ENCODE measurements at places on chromosomes 6 and 20.

GRCh38 chr6:32941214-32941768 lies 463 bp upstream of the HLA-DMB start:
- DNase-seq = no peak

- DNase-seq = no peak
Measured at GRCh38 chr6:2526766-2527165, 224.0 kb downstream of the MYLK4 start.

- no peak for DNase-seq
Measured at GRCh38 chr6:145626857-145627256, 108.5 kb downstream of the EPM2A start.

GRCh38 chr20:32510120-32510600 lies 75.0 kb downstream of the NOL4L start:
- no peak for DNase-seq

DNA sequence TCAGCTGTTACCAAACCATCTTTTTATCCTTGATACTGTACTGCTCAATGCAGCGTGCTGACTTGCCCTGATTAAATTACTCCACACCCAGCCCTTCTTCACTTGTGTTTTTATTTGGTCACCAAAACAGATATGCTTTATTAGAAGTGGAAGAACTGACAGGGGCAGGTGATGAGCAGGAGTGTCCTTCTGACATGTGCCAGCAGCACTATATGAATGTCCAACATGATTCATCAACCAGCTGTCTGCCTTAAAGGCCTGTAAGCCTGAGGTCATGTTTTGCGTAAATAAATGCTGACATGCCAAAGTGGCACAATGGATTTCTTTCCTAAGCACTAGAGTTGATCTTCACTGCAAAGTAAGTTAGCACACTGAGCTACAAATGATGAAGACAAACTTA lies 15.4 kb downstream of the POPDC3 start:
- no peak for DNase-seq

- DNase-seq = no peak
Measured at GRCh38 chr20:57660922-57661745, 40.9 kb upstream of the ZBP1 start.

DNA sequence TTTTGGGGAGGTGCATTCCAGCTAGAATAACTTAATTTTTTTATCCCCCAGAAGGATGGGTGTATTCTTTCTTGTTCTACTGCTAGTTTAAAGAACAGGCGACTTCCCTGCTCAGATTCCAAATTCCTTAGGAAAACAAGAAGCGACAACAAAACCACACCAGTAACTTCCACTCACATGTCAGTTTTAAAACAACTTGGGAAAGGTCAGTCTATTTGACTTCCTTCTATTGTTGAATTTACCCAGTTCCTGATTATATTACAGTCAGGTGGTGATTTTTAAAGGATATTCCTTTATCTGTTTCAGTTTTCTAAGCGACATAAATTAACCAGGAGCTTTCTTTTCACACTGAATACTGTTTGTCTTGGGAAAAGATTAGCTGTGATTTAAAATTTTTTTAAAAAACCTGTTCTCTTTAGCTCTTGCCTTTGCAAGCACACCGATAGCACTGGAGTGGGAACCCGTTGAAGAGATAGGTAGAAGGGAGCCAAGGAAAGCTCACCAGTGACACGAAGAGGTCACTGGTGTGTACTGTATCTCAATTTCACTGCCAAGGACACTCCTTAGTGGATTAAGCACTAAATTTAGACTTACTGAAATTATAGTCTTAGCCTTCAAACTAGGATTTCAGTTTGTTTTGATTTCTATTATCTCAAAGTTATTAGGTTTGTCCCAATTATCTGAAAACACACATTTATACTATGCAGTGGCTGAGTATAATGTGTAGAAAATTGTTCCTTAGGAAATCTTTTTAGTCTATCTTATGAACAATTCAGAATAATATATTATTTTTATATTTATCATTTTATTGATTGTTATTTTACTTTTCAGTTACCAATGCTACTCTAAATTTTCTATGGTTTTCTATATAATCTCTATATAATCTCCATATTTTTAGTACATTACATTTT lies 22.3 kb downstream of the MARCKS start:
- DNase-seq = no peak

DNA sequence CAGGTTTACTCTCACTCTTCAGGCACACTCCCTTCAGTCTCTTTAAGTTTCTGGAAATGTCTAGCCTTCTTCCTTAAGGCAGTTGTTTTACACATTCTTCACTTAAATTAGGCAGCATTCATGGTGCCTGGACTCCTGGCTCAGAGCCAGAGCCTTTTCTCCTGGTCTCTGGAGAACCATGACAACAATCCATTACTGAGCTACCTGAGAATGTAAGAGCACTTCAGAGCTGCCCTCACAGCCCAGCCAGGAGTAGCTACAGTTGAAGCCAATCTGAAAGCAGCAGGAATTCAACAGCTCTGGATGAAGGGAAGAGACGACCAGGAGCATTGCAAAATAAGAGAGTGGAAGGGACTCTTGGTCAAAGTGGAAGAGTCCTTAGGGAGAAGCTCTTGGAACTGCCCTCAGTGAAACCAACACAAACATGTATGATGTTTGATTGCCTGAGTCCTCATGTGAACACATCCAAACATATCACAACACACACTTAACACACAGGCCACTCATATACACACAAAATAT lies 416.8 kb upstream of the SPTLC3 start:
- DNase-seq = no peak

Data from stimulated activated CD8-positive, alpha-beta memory T cell treated with anti-CD3 and anti-CD28 coated beads, Interleukin-7, amount 100 ng/mL, for 48 hours (primary cell).